ENCODE measurements at places on chromosomes 12 and 14. TPM values are rescaled to one million over a fixed set of nuclear protein-coding genes. Genes with fewer than 3 reads are reported as not detected.

KCNJ8 gene
- total RNA-seq, result 27.2 TPM

SYNJ2BP gene
- total RNA-seq, result 28.6 TPM

CLEC2A gene
- not detected for total RNA-seq

ZC2HC1C gene
- 2.0 TPM for total RNA-seq

PIK3C2G gene
- not detected for total RNA-seq

STON2 gene
- 10.4 TPM for total RNA-seq

PROX2 gene
- total RNA-seq, result not detected

TNFRSF1A gene
- 236 TPM for total RNA-seq

TBX5 gene
- 0.42 TPM for total RNA-seq

RCOR1 gene
- total RNA-seq, result 24.1 TPM

NELL2 gene
- total RNA-seq, result 1.1 TPM

SLC6A15 gene
- total RNA-seq, result 0.55 TPM

DBX2 gene
- total RNA-seq, result 0.19 TPM

BICDL1 gene
- total RNA-seq, result 1.7 TPM

FOXN4 gene
- not detected for total RNA-seq

RTL1 gene
- total RNA-seq, result not detected

KLRD1 gene
- total RNA-seq, result 6.5 TPM

LACRT gene
- not detected for total RNA-seq

NPFF gene
- total RNA-seq, result not detected

CABP1 gene
- total RNA-seq, result 1.7 TPM

TPH2 gene
- total RNA-seq, result not detected

POLE2 gene
- 1.2 TPM for total RNA-seq

GTF2A1 gene
- total RNA-seq, result 32.1 TPM

CCDC38 gene
- not detected for total RNA-seq

BHLHE41 gene
- 49.9 TPM for total RNA-seq

SLC39A2 gene
- total RNA-seq, result not detected

C1S gene
- 1,087 TPM for total RNA-seq

GDF3 gene
- 0.30 TPM for total RNA-seq

BMP4 gene
- total RNA-seq, result 28.5 TPM

SLC17A8 gene
- not detected for total RNA-seq

DNAI7 gene
- total RNA-seq, result 1.2 TPM

KIF5A gene
- total RNA-seq, result 1.3 TPM

TTLL5 gene
- 40.8 TPM for total RNA-seq

DDX55 gene
- 18.0 TPM for total RNA-seq

SALL2 gene
- 9.2 TPM for total RNA-seq
